ENCODE measurements at places on chromosomes 3 and 15.

DNA sequence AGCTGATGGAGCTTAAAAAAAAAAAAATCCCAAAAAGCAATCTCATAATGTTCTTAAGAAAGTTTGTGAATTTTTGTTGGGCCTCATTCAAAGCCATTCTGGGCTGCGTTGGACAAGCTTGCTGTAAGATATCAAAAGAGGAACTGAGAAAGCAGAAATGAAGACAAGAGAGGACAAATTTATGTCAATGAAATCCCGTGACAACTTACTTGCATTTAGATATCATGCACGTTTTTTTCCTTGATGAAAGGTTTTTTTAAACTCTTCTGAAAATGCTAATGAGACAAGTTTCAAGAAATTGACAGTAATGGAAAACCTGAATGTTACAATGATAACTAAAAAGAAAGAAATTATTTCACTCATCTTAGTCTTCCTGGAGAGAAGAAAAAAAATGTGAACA is 662.9 kb downstream of the SQOR start:
- DNase-seq: no peak

GRCh38 chr3:134197681-134198261 is 52.9 kb downstream of the RYK start:
- DNase-seq: no peak

- no peak for DNase-seq
Observed at GRCh38 chr15:70503073-70503745, 260.1 kb downstream of the UACA start.

DNA sequence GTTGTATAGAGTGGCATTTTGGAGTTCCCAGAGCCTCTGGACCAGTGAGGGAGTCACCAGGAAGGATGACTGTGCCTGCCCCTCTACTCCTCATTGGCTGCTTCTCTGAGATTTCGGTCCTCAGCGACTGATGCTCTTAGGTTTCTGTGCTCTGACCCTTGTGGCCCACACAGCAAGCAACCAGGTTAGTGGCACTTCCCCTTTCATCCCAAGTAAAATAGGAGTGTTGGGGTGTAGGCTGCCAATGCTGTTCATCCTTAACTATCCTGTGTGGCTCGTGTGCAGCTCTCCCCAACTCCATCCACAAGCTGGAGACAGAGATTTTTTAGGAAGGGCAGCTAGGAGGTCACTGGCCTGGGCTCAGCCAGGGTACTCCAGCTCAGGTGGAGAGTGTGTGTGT is 21.3 kb downstream of the PRR23A start:
- DNase-seq: no peak

DNA sequence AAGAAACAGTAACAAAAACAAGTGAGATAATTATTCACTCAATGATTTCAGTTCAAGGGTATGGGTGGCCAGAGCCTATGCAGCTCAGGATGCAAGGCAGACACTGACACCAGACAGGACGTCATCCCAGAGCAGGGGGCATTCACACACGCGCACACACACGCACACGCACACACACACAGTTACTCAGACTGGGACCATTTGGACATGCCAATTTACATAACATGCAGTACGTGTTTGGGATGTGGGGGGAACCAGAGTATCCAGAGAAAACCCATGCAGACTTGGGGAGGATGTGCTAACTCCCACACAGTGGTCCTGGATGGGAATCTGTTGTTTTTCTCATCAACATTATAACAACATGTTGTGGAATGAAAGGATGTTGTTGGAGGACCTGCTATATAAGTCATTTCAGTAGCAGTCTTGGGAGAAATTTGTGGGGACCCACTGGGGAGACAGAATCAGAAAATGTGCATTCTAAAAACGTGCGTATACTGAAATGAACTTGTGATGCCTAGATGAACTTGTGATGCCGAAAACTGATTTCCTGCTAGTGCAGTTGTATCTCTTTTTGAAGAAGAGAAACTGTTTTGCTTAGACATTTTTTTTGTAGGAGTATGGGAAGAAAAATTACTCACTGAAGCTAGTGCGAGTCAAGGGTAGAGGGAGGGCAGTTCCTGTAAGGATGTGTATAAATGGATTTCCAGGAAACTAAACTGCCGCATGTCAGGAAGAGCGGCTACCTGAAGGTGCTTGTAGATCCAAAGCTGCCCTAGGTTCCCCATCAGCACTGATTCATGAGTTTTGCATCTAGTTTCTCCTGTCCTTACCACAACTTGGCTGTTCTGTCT is 25.2 kb downstream of the CD200 start:
- DNase-seq: no peak

DNA sequence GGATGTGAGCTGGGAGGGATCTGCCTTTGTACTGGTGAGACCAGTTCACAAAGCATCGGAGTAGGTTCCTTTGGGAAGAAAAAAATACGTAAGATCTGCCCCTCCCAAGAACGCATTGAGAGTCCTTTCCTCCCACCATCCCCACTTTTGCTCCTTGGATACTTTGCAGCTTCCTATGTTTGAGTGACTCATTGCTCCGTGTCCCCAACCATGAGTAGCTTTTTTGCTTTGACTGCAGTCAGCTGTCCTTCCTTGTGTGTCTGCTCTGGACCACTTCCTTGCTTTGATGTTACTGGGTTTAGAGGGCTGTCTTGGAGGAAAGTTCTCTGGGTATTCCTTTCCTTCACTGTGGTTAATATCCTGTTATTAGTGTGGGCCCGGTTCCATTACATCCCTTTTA is 43.2 kb upstream of the PTPN23 start:
- no peak for DNase-seq

- DNase-seq: no peak
Observed at GRCh38 chr15:99328106-99329072, 77.1 kb downstream of the LRRC28 start.

- no peak for DNase-seq
Observed at GRCh38 chr15:36603987-36604386, 24.6 kb downstream of the CDIN1 start.

DNA sequence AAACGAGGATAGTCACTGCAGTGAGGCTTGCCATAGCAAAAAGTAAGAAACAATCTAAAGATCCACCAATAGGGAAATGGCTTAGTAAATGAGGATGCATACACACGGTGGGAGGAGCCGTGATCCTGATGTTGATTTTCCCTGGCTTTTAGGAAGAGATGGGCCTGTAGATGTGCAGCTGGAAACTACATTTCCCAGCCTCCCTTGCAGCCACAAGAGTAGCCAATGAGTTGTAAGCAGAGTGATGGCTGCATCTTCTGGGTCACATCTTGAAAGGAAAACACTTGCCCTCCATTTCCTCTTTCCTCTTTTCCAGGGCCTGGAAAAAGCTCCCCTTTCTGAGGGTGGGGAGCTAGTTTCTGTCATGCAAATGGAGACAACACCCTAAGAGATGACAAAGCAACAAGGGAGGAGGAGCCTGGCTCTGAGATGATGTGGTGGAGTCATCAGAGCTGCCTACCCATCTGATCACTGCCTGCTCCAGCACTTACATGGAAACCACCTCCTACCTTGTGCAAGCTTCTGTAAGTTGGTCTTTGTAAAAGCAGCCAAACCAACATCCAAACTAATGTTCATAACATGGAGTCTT is 139.1 kb downstream of the TLE3 start:
- no peak for DNase-seq

- DNase-seq: no peak
Observed at GRCh38 chr3:111369958-111370357, 172.0 kb upstream of the CD96 start.

DNA sequence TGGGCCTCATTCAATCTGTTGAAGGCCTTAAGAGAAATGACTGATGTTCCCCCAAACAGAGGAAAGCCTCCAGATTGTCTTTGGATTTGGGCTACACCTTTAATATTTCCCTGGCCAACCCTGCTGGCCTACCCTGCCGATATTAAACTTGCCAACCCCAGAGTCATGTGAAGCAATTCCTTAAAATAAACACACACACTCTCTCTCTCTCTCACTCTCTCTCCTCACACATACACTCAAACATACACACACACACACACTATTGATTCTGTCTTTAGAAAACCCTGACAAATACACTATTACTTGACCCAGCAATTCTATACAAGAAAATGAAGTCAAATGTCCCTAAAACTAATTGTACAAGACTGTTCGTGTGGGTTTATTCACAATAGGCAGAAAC is 109.9 kb upstream of the ST8SIA2 start:
- no peak for DNase-seq

DNA sequence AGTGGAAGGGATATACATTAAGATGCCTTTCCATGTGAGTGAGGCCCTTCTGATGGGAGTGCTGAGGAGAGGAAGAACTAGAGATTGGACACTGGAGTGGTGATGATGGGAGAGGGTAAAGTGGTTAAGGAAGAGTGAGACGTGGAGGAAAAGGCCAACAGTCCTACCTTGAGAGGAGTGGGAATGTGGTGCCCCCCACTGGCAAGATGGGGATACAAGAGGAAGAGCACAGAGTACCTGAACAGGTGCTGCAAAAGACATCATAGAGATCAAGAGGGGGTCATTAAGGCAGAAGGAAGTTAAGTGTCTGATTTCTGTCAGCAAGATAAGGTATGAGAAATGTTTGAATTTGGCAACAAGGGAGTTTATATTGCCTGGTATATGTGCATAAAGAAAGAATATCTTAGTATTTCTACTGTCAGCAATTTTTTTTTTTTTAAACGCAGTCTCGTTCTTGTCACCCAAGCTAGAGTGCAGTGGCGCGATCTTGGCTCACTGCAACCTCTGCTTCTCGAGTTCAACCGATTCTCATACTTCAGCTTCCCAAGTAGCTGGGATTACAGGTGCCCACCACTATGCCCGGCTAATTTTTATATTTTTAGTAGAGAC is 34.0 kb downstream of the ARIH2 start:
- DNase-seq: no peak

- no peak for DNase-seq
Observed at GRCh38 chr3:182760576-182761164, 32.6 kb upstream of the ATP11B start.

DNA sequence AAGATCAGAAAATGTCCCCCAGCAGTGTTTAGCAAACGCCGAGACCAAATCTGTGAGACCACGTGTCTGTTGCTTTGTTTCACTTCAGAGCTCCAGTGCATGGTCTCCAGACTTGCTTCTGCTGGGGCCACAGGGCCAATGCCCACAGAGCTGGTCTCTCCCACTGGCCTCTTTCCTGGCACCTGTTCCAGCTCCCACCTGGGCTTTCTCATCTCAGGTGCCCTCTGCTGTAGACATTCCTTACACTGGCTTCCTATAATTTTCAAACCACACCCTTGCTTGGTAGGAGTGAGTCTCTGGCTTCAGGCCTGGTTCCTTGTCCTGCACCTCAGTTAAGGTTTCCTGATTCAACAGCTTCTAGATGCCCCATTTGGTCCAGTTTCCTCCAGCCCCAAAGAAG is 243.1 kb downstream of the ADAMTS17 start:
- no peak for DNase-seq

DNA sequence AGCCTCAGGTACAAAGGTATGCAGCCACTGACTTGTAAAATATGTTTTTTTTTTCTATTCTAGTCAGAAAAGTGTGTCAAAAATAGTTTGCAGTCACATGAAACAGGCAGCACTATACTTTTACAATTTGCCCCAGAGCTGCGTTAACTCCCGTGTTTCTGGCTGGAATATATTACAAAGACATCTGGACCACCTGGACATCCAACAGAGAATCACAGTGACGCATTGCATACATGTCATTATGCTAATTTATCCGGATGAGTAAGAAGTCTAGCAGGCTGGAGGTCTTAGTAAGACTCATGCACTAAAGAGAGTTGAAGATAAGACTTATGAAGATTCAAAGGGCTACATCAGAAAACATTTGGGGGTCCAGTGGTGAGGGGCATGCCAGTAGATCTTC is 39.2 kb upstream of the STRIT1 start:
- DNase-seq: no peak

GRCh38 chr3:101963902-101964362 is 114.6 kb downstream of the NFKBIZ start:
- no peak for DNase-seq

DNA sequence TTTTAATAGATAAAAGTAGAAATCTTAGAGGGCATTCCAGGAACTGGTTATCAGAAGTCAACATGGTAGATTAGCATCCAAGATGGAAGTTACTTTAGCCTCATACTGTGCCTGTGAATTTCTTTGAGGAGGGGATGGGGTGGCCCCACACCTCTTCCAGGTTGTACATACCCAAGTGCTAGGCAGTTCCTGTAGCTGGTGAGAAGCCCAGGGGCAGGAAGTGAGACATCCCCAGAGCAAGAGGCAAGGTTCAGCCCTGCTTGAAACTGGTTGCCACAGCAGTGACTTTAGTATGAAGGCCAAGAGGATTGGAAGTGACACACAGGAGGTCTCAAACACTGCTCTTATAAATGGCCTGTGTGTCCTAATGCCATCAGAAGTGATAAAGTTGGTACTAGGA is 11.9 kb downstream of the GTPBP8 start:
- no peak for DNase-seq

- DNase-seq: no peak
Observed at GRCh38 chr3:30495172-30496065, 111.0 kb upstream of the TGFBR2 start.

DNA sequence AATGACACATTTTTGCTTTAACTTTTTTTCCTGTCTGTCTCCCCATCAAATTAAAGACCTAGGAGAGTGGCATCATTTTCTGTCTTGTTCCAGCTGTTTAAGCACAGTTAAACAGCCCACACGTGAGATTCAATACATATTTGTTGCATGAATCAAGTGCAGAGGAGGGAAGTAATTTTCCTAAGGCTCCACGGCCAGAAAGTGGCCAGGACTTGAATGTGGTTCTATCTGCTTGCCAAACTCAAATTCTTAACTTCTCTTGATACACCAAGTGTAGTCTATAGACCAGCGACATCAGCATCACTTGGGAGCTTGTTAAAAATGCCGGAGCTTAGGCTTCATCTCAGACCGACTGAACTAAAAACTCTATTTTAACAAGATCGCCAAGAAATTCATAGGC is 724.8 kb upstream of the CFAP20DC start:
- DNase-seq: no peak

DNA sequence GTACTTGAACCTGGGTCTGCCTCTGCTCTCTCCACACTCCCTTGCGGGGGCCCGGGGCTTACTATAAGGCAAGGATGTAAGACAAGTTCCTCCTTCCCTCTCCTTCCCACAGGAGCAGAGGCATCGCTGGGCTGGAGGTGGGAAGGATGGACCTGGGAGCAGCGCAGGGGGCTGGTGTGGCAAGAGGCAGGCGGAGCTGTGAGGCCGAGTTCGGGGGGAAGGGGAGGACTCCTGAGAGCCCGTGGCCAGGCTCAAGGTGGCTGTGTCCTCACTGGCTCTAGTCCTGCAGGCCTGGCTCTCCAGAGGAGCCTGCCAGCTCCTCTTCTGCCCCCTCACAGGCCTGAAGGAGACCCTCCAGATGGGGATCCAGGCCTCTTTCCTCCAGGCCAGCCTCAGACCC is 1.0 kb upstream of the NR2E3 start:
- DNase-seq: no peak

- DNase-seq: no peak
Observed at GRCh38 chr15:92971713-92972112, 71.6 kb downstream of the CHD2 start.

DNA sequence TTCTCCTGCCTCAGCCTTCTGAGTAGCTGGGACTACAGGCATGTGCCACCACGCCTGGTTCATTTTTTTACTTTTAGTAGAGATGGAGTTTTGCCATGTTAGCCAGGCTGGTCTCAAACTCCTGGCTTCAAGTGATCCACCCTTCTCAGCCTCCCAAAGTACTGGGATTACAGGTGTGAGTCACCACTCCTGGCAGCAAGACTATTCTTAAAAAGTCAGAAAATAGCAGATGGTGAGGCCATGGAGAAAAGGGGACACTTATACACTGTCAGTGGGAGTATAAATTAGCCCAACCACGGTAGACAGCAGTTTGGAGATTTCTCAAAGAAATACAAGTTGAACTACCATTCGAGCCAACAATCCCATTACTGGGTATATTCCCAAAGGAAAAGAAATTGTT is 603.3 kb upstream of the TBL1XR1 start:
- DNase-seq: no peak
